ENCODE measurements at places on chromosomes 2 and 18. TPM values are rescaled to one million over a fixed set of nuclear protein-coding genes. Genes with fewer than 3 reads are reported as not detected.

- DNase-seq: peak; percentile 35
Observed at GRCh38 chr2:70552501-70553333, 909 bp downstream of the TGFA start.

DNA sequence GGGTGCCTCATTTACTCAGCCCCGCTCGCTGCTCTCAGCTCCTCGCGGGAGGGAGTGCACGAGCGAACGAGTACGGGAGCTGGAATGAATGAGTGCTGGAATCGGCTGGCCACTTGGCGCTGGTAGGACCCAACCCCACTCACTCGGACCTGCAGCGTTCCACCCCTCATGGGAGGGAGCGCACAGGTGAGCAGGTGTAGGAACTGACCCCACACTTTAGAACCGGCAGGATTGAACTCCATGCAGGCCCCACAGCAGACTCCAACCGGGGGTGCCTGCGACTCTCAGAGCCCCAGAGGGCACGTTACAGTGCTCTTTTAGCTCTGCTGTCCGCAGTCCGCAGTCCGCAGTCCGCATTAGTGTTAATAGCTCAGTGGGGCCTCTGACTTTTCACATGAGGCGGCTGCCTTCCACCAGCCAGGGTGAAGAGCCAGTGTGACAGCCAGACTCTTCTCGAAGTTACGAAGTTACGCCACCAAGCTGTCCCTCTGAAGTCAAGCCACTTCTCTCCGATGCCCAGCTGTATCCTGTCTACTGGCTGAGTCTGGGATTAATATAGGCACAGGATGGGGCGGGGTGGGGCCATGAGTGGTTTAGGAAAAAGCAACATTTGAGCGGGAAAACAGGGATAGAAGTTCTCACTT lies 102.7 kb upstream of the ARHGAP15 start:
- peak; percentile 37 for DNase-seq

DNA sequence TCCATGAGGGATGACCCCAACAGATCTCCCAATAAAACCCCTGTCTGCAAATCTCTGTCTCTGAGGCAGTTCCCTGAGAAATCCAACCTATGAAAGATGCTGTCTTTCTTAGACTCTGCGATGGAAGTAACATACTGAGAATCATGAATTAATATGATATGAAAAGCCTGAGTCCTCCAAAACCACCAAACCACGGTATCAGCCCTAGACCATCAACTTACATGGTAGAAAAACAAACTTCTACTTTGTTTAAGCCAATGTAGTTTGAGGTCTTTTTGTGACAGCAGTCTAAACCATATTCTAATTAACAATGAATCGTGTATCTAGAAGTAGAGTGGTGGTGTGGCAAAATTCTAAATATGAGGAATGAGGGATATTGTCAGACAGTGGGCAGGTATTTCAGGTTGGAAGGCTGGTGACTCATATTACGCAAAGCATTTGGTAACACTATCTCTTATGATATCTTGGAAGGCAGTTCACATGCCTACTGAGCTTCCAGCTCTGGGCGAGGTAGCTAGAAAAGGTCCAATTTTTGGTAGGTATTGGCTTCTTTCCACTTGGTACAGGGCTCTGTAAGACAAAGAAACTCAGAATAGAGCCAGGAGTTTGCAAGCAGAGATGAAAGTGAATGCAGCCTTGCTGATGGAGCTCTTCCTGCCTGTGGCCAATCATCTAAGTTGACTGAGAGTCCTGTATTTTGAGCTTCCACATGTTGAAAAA lies 215.8 kb downstream of the ZFP36L2 start:
- DNase-seq: peak; percentile 32

RSAD2 gene
- 1.6 TPM for total RNA-seq

DNA sequence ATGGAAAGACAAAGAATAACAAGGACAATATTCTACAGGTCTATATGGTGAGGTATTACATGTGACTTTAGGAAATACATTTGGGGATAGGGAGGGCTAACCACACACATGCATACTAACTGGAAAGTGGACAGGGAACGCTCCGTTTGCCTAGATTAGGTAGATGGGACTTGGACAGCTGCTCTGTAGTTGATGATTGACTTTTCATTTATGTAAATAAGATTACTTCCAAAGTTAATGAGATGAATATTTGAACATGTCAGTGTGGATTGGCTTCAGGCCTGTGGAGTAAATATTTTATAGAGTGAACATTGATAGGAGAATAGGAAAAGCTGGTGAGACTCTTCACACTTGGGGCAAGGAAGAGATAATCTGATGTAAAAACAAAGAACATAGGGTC lies 142.0 kb downstream of the NCK2 start:
- DNase-seq: no peak

DNA sequence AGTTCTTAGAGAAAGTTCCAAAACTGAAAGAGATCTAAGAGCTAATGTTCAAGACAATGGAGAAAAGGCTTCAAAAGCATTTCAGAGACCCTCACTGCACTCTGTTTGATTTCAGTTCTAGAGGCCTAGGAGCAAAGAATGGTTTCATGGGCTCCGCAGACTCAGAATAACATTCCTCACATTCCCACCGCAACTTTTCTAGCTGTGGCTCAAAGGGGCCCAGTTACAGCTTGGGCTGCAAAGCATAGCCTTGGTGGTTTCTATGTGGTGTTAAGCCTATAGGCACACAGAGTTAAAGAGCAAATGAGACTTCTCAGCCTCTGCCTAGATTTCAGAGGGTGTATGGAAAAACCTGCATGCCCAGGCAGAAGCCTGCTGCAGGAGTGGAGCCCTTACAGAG lies 73.0 kb downstream of the FSIP2 start:
- DNase-seq: no peak

STON1 gene
- 12.7 TPM for total RNA-seq

DNA sequence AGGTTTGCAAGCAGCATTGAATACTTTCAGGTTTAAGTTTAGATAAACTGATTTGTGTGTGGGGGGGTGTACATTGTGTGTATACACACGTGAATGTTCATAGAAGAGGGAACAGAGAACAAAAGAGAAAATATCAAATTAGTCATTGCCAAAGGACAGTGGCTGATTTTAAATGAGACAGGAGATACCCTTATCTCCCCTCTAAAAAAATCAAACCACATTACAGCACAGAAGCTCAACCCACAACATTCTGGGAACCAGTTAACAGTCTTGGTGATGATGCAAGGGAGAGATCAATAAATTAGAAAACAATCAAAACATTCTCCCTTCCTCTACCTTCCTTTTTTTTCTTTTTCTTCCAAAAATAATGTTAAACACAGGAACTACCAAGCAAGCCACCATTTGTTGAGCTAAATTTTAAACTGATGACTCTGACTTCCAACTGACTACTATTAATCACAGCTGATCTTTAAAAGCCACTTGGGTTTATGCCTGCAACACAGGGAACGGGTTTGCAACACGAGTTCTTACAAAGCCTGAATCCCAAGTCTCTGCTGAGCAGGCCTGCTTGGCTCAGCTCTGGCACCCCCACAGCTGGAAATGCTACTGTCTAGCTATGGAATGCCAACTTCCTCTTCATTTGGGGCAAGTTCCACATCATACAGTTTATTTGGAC lies 119.2 kb upstream of the ACVR1C start:
- DNase-seq: no peak

- no peak for DNase-seq
Observed at GRCh38 chr2:28135324-28135723, 244.8 kb downstream of the BABAM2 start.

DNA sequence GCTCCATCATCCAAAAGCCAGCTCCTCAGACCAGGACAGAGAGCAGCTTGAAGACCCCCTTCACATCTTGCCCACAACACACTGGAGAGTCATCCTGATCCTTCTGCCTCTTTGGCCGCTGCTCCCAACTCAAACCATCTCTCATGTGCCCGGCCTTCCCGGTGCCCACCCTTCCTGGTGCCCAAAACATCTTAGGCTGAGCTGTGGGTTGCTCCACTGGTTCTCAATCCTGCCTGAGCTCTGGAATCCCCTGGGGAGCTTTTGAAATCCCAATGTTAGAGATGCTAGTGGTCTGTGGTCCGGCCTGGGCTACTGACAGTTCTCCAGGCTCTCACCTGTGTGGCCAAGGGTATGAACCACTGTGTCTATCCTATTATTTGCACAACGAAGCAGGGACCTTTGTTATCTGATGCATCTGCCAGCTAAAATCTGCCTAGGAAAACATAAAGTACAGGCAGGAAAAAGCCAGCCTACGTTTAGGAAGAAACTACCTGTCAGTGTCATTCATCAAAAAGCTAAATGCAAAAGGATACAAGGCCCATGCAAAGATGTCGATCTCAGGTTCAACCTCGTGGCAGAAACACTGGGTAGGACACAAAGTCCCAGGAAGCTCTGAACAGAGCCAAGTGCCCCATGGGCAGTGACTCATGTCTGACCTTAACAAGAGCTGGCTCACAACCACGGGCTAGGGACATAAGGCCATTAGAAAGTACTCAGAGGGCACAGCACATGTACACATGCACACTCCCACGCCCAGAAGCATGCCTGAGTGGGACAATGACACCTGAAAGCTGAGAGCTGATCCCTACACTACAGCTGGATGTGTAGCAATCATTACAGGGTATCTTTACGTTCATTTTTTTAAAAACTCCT lies 30.8 kb downstream of the TBC1D8 start:
- peak; percentile 78 for DNase-seq

DNA sequence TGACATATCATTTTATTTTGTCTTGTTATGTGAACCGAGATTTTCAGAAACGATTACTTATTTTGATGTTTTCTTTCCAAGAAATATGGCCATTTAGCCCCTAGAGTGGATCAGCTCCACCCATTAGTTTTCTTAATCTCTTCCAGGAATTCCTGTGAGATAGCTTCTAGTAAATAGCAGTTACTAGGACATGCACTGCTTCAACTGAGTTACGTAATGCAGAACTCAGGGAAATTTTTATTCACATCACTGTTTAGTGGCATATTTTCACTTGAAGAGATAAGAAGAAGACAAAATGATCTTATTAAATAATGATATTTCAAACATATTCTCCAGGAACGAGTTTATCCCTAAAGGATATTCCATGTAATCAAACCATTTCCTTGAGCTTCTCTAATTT lies 573.5 kb upstream of the CNTNAP5 start:
- no peak for DNase-seq

CPO gene
- not detected for total RNA-seq

DNA sequence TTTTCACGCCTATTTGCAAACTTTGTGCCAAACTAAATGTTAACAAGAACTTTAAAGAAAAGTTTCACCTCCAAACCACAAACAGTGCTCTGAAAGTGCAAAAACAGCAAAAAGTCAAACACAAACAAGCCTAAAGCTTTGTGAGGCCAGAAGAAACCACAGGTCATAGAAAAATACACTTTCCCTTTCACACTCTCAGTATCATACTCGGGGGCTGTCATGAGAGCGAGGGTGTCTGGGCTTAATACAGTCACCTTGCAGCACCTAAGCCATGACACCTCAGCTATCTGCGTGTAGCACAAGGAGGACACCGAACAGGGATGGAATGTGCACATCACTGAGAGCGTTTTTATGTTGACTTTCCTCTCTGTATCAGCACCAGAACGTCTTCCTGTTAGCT lies 26.6 kb upstream of the SEH1L start:
- DNase-seq: peak; percentile 19

- no peak for DNase-seq
Observed at GRCh38 chr2:71552356-71552755, 99.0 kb downstream of the DYSF start.

- DNase-seq: no peak
Observed at GRCh38 chr2:68968221-68968620, 6.2 kb upstream of the GKN1 start.

DNA sequence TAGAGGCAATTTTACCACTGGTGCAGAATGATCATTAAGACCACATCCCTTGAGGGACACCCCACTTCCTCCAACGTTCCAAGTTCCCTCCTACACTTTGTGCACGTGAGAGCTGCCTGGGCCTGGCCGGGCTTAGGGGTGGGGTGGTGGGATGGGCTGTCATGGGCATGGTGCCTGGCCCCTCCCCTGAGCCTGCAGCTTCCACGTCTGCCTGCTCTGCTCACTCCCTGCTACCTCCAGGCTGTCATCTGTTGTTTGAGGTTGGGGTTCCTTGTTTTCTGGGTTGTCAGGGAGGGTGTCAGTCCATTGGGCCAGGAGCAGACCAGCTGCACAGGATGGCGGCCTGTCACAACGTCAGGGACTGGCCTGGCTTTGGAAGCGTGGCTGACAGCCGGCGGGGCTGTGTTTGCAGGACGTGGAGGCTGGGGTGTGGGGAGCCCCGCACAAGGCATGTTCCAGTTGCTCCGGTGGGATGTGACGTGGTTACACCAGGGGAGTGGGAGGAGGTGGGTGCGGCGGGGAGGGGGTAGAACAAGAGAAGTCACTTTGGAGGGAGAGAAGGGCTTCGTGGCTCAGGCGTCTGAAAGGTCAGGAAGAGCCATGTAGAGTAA lies 72.3 kb downstream of the RTP5 start:
- DNase-seq: peak; percentile 13

HOXD13 gene
- not detected for total RNA-seq

GRCh38 chr2:105780606-105781005 lies 35.9 kb downstream of the NCK2 start:
- DNase-seq: no peak

GRCh38 chr2:145324748-145325147 lies 804.8 kb upstream of the ZEB2 start:
- DNase-seq: no peak
